ENCODE measurements at places on chromosomes 2 and 18.
A peak's percentile ranks its signal among the peaks of the same experiment; 100 is the strongest.

- DNase-seq: no peak
These were observed 12.7 kb downstream of the TRIP12 start for GRCh38 chr2:229909090-229909489.

- DNase-seq: peak; percentile 61
These were observed 47.7 kb downstream of the OSBPL6 start for GRCh38 chr2:178241844-178242551.

- DNase-seq: no peak
These were observed 73.9 kb upstream of the SLC14A2 start for GRCh38 chr18:45541421-45541820.

DNA sequence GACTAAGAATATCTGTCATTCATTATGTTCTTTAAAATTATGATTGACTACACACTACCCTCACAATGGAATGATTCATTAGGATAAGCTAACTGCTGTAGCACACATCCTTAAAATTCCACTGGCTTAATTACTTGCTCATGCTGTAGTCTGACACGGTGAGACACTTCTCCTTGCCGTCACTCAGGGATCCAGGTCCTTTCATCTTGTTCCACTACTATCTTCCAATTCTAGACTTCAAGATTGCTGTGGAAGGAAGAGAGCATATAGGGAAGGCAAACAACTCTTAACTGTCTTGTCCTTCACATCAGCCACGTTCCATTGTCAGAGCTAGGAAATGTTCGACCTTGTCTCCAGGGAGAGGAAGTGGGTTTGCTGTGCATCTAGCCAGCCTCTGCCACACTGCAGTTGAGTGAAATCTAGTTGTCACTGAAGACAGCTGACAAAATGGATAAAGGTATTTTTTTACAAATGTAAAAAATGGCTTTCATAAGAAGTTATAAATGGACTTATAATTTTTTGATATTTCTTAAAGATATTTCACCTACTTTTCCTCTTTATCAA, 30.1 kb downstream of the GREB1L start:
- DNase-seq: no peak

DNA sequence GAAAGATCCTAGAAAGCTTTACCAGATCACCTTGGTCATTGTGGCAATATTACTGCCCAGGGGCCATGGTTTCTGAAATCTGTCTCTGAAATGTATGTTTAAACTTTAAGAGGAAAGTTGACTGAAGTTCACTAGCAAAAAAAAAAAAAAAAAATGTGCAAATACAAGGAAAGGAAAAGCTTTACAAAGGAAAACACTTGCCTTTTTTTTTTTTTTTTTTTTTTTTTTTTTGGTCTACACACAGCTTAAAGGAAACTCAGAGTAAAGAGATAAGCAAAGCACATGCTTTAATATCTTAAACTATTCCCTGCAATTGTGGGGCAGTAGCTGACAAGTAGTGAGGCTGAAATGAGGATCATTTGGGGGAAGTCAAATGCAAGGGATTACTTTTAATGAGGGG, 174.2 kb upstream of the EPAS1 start:
- DNase-seq: no peak

GRCh38 chr2:231177156-231178025, 21.0 kb upstream of the ARMC9 start:
- DNase-seq: no peak

DNA sequence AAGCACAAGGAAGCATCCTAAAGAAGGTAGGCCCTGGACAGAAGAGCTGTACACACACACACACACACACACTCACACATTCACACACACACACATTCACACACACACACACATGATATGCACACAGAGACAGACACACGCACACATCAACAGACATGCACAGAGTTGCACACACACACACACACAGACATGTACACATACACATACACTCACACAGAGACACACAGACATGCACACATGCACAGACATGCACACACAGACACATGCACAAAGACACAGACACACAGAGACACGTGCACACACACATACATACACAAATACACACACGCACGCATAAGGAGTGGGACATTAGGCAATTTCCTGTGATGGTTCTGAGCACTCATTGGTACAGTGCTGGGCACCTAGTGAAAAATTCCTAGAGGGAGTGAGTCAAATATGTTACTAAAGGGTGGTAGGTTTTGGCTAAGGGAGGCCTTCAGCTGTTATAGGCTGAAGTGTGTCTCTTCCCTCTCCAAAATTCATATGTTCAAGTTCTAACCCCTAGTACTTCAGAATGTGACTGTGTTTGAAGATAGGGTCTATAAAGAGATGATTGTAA, 26.4 kb downstream of the THNSL2 start:
- no peak for DNase-seq

- no peak for DNase-seq
These were observed 50.1 kb upstream of the ITM2C start for GRCh38 chr2:230814616-230815015.

GRCh38 chr2:176492583-176492982, 223.3 kb downstream of the MTX2 start:
- DNase-seq: no peak

- no peak for DNase-seq
These were observed 46.2 kb downstream of the IWS1 start for GRCh38 chr2:127479866-127480743.

GRCh38 chr2:138447889-138448570, 53.5 kb upstream of the SPOPL start:
- DNase-seq: no peak

DNA sequence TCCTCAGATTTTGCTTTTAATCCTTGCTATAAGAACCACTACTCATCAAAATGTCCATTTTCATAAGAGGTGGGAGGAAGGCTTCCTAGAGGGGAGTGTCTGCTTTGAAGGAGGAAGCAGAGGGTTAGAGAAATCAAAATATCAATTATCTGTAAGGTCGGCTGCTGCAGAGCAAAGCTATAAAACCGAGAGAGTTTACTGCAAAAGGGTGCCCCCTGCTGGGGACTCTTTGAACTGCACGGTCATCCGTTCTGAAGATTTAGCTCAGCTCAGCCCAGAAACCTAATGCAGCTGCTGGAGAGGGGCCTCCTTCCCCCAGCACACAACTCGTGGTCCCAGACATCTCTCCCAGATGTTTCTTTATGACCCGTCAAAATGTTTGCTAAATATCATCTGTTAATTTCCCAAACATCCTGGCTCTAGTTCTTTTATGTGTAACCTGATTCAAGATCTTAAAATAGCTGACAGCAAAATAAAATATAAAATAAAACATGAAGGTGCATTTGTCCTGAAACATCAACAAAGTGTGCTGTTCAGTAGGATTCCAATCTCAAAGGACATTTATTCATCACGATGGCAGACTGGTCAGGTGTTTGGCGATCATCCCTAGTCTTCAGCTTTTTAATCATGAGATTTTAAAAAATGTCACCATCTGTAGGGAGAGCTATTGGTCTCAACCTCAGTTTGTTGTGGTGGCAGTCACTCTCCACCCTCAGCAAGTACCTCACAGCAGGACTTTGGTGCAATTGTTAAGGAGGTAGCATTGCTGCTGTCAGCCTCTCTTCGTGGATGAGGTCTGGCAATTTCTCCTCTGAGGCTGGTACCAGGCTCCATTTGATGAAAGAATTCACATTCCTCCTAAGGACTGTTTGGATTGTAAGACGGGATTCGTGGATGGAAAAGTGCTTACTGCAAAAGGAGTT, 185.9 kb downstream of the MTX2 start:
- DNase-seq: peak; percentile 88

DNA sequence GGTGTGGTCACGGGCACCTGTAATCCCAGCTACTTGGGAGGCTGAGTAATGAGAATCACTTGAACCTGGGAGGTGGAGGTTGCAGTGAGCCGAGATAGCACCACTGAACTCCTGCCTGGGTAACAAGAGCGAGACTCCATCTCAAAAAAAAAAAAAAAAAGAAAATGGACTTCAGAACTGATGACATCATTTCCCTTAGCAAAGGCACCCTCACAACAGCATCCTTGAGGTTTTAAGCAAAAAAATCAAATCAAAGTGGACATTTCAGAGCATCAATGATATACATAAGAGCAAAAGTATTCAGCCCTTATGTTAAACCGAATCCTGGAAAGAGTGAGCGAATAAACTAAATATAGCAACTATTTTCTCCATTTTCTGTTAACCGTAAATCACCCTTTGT, 45.3 kb downstream of the EPB41L3 start:
- DNase-seq: no peak

DNA sequence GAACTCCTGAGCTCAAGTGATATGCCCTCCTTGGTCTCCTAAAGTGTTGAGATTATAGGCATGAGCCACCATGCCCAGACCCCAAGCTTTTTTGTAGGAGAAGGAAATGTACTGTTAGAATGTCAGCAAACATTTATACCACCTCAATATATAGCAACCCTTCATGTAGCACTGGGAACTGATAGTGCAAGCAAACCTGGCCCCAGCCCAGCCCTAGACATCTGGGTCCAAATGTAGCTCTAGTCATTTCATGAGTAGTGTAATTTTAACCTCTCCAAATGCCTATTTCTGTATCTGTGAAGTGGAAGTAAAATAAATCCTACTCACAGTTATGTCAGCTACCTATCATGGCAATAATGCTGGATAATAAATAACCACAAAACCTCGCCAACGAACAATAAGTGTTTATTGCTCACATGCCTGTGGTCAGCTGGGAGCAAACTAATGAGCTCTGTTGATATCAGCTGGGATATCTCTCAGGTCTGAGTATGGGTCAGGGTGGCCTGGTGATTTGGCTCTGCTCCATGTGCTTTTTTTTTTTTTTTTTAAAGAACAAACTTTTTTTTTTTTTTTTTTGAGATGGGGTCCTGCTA, 180.4 kb downstream of the CD8B2 start:
- DNase-seq: no peak

DNA sequence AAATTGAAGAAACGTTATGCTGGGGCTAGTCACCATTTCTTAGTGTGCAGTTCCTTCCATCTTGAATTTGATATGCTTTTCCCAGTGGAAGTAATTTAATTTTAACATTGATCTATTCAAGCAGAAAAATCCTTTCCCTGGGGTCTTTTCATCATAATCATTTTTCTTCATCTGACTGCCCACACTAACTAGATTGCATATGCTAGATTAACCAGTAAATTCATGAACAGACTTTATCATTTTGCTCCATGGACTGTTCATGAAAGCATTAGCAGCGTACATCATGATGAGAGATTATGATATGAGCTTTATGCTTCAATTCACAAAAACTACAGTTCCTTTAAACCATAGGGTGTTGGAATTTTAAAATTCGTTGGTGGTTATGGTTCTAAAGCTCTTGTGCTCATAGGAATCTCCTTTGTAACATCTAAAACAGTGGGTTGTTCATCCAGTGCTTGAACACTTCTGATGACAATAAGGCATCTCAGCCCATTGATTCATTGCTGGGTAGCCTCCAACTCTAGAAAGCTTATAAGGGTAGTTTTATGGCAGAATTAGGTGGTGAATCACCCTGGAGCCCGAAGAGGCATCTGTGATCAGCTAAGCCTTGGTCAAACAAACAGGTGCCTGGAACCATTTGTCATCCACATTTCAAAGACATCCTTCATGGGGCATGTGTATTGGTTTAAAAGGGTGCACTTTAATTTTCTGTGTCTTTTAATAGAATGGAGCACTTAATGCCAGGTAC, 77.2 kb upstream of the NDUFV2 start:
- DNase-seq: no peak

DNA sequence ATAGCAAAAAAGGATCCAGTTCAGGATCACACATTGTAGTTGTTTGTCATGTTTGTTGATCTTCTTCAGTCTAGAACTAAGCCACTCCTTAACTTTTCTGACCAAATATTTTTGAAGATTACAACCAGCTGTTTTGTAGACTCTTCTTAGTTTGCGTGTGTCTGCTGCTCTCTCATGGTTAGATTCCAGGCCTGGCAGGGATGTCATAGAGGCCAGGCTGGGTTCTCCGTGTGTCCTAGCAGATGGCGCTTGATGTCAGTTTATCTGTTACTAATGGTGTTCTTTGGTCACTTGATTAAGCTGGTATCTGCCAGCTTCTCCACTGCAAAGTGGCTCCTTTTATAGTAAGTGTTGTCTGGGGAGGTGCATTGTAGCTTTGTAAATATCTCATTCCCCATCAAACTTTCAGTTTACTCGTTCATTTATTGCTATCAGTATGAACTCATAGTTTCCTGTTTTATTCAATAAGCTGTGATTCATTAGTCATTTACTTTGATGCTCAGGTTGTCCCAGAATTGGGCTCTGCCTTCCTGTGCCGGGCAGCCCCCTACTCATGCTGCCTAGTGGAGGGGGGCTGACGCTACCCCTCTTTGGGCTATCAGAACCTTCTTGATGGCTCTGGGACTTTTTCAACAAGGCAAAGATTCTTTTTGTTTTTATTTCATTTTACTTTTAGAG, 42.1 kb downstream of the GRHL1 start:
- DNase-seq: no peak

DNA sequence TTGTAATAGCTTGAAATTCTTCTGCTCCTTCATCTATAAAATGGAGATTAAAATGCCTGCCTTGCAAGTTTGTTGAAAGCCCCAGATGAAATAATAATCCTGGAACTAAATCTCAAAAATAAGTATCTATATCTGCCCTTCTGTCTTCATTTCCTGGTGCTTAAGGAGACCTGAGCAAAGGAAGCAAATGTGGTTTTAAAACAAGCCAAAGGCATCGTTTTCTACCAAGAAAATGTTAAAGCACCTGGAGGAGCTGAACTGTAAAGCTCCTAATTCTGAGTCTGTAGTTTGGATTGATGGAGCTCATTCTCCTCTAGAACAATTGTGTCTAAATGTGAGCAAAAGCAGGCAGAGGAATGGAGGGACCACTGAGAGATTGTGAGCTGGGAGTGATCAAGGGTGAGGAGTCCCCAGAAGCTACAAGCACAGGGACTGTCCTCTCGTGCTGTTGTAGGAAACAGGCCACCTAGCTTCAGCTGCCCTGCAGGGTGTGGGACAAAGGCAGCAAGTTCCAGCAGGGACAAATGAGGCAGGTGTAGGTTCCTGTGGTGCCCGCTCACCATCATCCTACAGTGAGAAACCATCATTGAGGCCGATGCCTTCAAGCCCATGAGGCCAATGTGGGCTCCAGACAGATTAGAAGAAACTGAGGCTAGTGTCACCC, 420.7 kb upstream of the TRIB2 start:
- no peak for DNase-seq

DNA sequence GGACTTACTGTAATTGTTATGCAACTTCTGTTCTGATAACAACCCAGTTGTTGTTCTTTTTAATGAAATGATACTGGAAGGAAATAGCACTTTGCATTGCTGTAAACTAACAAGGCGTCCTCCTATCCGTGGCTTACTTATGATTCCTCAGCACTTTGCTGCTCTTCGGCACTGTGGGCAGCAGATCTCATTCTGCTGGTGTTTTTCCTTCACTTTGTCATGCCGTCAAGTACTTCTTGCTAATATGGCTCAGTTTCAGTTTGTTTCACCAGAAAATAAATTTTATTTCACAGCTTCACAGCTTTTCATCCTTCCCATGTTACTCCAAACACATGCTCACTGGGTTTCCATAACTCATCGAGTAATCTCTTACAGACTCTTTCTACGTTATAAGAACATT, 289.3 kb downstream of the MEIS1 start:
- no peak for DNase-seq

GRCh38 chr18:63147973-63148372, 171.6 kb downstream of the BCL2 start:
- no peak for DNase-seq

- no peak for DNase-seq
These were observed 45.3 kb downstream of the DGKD start for GRCh38 chr2:233399306-233400225.
